ENCODE measurements at places on chromosomes 5 and 9.

DNA sequence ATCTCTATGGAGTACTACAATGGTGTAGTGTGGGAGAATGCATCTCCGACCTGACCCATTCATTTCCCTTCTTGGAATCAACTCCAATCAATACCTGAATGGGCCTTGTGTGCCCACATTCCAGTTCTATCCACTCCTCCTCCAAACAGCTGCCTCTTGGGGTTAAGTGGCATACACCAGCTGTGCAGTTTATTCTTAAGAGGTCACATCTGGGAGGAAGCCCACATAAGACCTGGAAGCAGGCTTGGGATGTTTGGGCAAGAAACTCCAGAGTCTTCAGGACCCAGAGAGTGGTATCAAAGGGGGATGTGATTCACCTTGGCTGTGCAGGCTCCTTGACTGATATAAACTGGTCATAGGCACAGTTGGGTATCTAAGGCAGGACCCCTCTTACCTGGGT, 46.0 kb downstream of the ACTBL2 start:
- no peak for DNase-seq

DNA sequence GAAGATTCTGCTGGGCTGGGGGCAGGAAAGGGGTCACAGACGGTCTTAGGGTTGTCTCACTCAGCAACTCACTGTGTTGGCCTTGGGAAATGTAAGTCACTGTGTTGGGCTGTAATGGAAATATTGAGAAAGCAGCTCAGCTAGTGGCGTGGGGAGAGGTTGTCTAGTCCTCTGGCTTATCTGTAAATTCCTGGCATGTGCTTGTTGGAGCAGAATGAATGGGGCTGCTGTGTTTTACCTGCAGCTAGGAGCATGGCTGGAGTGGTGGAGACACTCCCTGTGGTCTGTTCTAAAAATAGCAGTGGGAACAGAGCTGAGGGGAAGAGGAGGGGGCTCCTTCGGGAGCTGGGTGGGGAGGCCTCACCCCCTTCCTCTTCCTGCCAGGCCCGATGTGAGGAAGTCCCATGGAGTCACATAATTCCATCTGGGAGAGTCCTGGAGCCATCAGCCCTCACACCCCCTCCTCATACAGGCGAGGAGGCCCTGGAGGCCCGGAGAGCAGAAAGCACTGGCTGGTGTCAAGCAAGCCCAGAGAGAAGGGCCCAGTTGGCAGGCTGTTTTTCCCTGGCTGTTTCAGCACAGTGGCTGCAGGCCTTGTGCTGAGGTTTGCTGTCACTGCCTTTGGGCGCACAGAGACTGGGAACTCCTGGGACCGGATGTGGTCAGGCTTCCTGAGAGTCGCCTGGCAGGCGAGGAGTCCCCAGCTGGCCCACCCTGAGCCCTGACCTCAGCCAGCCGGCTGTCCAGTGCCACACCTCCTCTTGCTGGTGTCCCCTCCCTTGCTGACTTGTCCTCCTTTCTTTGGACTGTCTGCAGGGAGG, 84.9 kb downstream of the RGS3 start:
- peak; percentile 16 for DNase-seq

- no peak for DNase-seq
Observed at GRCh38 chr5:66633754-66634153, 37.6 kb downstream of the MAST4 start.

DNA sequence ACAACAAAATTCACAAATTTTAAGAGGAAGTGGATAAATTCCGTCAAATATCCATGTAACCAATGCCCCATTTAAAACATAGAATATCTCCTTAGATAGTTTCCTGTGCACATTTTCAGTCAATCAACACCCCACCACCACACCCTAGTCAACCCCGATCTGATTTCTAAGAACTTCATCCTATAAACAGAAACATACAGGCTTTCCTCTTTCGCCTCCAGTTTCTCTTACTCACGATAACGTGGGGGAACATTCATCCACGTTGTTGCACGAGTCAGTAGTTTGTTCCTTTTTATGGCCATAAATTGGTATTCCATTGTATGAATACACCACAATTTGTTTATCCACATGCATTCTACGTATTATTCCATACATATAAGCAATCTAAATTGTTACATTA, 35.6 kb upstream of the TRIO start:
- DNase-seq = no peak

GRCh38 chr9:76401580-76402354, 7.5 kb upstream of the RFK start:
- no peak for DNase-seq

- peak; percentile 85 for DNase-seq
Observed at GRCh38 chr9:132006677-132007370, 72.8 kb downstream of the MED27 start.

- DNase-seq = peak; percentile 86
Observed at GRCh38 chr9:33320568-33321261, 30.4 kb downstream of the NFX1 start.

GRCh38 chr5:1167728-1168709, 33.4 kb upstream of the SLC6A19 start:
- DNase-seq = peak; percentile 72

- no peak for DNase-seq
Observed at GRCh38 chr5:147633173-147633572, 123.3 kb upstream of the DPYSL3 start.

DNA sequence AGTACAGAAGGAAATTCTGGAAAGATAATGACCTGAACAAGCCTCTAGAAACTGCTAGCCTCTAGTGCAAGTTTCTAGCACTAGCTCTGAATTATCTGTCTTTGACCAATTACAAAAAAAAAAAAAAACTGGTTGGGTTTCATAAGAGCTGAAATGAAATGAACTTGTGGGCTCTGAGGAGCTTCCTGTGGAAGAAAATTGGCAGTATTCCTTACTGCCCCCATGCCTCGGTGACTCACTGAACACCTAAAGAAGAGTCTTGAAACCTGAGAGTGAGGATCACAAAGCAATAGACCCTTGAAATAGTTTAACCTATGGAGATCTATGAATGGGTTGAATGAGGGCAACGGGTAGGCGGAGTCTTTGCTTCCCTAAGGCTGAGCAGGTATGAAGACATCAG, 263.6 kb upstream of the RASA1 start:
- DNase-seq = no peak

GRCh38 chr5:165576678-165577275, 2071.4 kb downstream of the MAT2B start:
- DNase-seq = no peak

- peak; percentile 57 for DNase-seq
Observed at GRCh38 chr5:107516452-107517184, 154.1 kb downstream of the EFNA5 start.

DNA sequence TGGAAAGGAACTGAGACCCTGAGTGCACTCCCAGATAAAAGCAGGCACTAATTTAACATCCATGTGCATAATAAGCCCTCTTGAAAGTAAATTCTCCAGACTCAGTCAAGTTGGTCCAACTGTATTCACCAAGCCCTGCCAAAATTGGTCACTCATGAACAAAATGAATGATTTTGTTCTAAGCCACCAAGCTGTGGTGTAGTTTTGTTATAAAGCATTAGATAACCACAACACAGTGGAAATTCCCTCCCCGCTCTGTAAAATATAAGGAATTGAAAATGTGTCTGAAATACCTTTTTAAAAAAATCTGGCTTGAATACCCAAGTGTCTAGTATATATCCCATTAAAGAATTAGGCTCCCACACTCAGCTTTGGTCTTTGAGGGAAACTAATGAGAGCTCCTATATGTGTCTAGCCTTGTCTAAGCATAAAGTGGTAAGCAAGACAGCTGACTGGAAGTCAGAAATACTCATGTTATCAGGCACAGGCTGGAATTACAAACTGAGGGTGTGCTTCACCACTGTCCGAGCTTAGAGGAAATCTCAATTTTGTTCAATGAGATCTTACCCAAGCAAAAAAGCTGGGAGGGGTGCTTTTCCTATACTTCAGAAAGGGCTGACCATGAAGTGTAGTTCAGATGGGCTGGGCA, 33.2 kb downstream of the IDNK start:
- no peak for DNase-seq

DNA sequence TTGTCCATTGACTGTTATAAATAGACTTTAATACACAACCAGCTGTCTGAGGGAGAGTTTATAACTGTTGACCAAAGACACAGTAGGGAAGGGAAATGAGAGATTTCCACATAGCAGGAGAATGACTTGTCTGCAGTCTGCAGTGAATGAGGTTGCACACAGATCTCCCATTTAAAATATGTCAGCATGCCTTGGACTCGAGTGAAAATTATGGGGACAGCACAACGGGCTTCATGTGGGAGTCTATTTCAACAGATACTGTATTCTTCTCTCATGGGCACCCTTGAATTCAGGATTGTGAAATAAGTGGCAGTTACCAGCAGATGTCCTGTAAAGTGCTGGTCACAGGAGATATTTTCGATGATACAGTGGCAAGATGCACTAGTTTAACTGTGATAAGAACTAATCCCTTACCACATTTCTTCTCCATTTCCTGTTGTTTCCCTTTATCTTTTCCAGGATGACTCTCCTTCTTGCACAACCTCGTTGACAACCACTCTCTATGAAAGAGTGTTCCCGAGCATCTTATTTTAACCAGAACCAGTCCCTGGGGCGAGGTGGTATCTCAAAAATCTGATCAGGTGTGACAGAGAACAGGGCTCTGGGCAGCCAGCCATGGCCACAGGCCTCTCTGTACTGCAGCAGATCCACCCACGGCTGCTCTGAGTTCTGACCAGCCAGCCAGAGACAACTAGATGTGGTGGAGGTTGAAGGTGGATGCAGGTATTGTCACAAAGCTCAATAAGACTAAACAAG, 51.5 kb upstream of the MAP3K1 start:
- peak; percentile 37 for DNase-seq

- no peak for DNase-seq
Observed at GRCh38 chr5:18745042-18745987, 1111.1 kb downstream of the TAF11L14 start.

DNA sequence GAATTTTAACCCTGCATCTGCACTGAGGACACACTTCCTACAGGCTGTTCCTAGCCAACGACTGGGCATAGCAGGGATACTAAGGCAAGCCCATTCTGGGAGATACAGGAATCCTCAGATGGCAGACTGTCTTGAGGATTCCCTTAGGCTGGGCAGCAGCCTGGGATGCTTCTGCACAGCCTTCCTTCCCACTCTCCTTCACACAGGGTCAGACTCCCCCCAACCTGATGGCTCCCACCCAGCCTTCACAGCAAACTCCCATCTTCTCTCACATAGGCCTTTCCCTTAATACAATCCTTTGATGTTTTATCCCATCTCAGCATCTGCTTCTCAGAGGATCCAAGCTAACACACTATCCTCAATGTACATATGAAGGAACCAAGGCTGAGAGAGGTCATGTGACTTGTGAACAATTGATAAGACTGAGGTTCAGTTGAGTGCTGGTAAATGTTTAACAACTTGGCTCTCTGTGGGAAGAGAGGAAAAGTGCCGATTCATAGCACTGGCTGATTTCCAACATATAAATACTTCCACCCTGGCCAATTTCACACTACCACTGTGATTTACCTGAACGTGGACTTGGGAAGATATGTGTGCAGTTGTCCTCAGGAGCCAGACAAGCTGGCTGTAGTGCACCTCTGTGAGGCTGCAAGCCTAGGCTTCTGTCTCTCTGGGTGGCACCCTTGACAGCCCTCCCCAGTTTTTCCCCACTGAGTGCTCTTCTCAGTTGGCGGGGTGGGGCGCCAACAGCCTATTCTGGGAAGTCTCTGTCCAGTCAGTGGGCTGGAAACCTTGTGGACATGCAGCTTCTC, 120.2 kb upstream of the TRIM32 start:
- peak; percentile 79 for DNase-seq

- no peak for DNase-seq
Observed at GRCh38 chr5:143955141-143955540, 143.2 kb downstream of the HMHB1 start.

GRCh38 chr5:150497274-150497988, 10.5 kb upstream of the NDST1 start:
- peak; percentile 96 for DNase-seq

DNA sequence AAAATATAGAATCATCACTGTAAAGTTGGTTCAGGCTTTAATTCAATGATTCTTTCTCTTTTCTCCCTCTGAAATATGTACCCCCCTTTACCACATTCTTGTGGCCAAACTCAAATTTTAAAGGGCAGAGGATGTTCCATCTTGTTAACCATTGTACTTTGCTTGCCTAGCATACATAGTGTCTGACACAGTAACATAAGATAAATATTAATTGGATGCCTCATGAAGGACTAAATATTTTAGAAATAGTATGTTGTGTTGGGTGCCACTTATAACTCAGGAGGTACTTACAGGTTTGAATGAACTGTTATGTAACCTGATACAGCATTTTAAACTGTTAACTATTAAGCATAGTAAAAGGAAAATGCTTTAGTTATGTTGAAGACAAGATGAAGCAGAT, 71.5 kb downstream of the NIPBL start:
- DNase-seq = peak; percentile 23

- no peak for DNase-seq
Observed at GRCh38 chr9:124149992-124150391, 107.8 kb upstream of the NEK6 start.

DNA sequence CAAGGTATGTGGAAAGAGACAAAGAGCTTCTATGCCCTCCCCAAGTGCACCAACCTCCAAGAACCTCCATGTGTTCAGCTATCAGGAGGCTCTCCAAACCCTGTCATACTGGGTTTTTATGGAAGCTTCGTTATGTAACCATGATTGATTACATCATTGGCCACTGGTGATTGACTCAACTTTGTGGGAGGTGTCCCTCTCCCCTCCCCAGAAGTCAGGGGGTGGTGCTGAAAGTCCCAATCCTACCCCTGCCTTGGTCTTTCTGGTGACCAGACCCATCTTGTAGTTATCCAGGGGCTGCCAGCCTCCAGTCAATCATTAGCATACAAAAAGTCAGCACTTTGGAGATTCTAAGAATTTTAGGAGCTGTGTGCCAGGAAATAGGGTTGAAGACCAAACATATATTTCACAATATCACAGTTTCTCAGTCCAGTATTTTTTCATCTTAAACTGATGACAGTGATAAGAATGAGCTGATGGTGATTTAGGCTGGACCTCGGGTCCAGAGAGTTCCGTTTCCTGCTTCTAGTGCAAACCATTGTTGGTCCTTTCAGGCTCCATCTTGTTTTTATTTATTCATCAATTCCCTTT, 27.3 kb upstream of the FANCC start:
- DNase-seq = no peak

DNA sequence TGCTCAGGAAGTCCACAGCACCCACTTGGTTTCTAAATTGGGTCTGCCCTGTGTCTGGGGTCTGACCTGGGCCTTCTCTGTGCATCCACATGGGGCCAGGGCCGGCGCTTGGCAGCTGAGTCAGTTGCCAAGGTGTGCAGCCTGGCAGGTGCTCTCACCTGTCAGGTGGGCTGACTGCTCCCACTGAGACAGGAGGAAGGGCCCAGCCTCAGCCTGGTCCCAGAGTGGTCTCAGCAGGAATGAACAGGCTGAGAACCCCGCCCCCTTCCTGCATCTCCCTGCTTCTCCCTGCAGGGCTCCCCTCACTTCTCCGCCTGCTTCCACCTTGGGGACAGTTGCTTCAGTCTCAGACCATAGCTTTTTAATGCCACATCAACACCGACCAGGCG, 60.5 kb downstream of the BARX1 start:
- DNase-seq = no peak

GRCh38 chr9:17986595-17986994, 407.7 kb downstream of the SH3GL2 start:
- no peak for DNase-seq

DNA sequence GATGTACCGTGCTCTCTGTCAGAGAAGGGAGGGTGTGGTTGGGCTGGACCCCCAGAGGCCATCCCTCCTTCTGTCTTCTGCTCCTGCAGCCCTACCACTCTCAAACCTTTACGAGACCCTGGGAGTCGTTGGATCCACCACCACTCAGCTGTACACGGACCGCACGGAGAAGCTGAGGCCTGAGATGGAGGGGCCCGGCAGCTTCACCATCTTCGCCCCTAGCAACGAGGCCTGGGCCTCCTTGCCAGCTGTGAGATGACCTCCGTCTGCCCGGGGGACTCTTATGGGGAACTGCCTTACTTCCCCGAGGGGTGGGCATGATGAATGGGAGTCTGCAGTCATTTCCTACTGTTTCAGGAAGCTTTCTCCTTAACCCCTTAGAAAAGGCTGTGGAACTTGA, 17.5 kb downstream of the TGFBI start:
- DNase-seq = no peak
